ENCODE measurements at places on chromosomes 6 and 20.

DNA sequence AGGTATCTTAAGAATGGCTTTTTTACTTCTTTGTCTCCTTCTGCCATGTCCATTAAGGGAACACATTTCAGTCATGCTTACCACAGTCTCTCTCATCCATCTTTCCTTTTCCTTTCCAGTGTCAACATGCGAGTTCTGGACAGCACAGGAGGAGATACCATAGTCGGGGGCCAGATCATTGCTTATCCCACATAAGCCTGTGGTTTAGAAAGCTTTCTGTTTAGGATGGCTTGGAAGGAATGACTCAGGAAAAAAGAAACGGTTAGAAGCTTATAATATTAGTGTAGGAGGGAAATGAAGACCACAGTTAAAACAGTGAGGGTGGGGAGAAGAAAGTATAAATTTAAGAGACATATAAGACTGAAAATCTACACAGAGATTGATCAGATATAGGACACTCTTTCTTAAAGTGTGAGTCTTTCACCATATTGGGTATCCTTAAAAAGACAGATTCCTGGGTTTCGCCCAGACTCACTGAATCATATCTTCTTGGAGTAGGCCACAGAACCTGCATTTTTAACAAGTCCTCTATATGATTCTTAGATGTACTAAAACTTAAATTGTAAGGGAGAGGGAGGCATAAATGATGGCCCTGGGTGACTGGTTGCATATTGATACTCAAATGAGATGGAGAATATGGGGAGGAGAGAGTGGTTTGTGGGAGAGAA lies 36.1 kb downstream of the DSE start:
- no peak for DNase-seq

- DNase-seq, result no peak
Observed at GRCh38 chr6:120129228-120129627, 779.7 kb upstream of the MAN1A1 start.

DNA sequence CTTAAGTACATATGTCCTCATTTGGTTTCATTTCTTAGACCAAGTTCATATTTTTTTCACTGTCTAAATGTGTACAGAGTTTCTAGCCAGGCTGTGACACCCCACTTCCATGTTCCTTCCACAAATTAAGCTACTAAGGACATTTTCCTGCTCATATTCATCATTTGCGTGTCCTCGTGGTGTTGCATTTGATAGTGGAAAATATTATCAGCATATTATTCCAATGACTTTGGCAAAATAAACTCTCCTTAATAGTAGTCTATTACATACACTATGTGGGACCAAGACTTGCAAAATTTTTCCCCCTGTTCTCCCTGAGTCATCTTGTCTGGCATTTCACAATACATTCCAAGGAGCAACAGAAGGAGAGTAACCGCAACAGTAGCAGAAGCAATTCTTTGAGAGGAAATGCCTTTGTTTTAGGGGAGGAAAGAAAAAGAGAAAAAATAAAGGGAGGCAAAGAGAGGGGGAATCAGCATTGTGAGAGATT lies 599.2 kb downstream of the COL12A1 start:
- DNase-seq, result no peak

- DNase-seq, result no peak
Observed at GRCh38 chr20:61986762-61987321, 78.8 kb downstream of the TAF4 start.

- no peak for DNase-seq
Observed at GRCh38 chr6:30942338-30943060, 1.7 kb downstream of the MUCL3 start.

DNA sequence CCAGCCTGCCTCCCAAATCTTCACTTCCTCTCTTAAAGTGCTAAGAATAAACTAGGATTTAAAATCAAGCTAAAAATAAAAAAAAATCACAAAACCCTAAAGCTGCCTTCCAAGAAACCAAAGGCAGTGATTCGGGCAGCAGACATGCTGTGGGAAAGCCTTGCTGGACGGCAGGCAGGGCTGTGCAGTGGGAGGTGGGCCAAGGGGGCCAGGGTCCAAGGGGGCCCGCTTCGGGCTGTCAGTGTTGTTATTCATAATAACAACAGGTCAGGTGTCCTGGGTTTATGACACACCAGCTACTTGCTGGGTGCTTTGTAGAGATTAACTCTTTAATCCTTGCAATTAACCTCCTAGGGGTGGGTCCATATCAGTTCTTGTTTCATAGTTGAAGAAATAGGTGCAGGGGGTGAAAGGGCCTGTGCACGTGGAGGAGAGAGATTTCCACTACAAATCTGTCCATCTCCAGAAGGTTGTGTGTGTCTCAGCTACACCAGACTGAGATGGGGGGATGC lies 40.4 kb downstream of the CD40 start:
- DNase-seq, result no peak

DNA sequence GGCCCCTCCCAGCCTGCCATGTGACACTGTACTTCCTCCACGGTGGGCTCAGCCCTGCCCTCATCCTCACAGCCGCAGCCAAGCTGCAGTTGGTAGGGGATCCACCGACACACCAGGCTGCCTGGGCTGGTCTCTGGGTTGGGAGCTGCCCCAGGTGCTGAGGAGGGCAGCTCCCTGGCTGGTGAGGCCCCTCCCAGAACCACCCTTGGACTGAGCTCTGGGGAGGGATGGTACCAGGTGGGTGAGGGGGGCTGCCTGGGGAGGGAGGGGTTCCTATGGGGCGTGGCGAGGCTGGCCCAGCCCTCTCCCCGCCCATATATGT lies 185 bp upstream of the TNFRSF6B start:
- DNase-seq, result no peak

- no peak for DNase-seq
Observed at GRCh38 chr6:22784601-22785410, 215.4 kb downstream of the HDGFL1 start.

DNA sequence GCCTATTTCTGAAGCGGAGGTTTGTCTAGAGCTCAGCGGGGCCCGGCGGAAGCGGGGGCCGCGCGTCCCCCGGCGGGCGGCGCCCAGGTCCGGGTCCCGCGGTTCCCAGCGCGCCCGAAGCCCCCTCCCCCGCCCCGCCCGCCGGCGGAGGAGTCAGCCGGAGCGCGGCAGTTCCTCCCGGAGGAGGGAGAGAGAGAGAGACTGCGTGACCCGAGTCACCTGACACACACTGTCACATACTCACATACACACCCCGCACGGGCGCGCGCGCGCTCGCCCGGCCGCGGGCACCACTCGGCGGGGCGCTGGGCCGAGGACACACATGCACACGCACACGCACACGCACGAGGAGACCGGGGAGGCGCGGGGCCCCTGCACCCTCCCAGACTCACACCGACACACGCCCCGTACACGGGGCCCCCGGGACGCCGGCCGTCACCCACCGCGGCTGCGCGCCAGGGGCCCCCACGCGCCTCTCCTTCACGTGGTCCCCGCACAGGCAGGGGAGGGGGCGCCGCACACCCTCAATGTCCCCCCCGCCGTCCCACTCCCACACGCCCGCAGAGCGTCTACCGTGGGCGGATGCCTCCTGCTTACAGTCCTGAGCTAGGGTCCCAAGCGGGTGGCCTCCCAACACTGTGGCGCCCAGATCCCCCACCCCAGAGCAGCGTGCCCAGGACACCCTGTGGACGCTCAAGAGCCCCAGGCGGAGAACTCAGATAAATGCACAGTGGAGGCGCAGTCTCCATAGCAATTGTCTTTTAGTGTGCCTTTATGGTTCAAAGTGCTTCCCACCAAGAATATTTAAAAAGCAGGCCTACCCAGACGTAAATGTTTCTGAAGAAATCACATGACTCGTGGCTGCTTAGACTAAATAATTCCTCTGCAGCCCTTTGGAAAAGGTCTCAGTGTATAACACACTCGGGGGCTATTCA lies at the start of gene RRAGD:
TSS of gene RRAGD (minus strand) at position 203 of the 935 bp plus-strand sequence. CDS start 280 bp downstream, outside the sequence.
- peak; percentile 49 for DNase-seq

DNA sequence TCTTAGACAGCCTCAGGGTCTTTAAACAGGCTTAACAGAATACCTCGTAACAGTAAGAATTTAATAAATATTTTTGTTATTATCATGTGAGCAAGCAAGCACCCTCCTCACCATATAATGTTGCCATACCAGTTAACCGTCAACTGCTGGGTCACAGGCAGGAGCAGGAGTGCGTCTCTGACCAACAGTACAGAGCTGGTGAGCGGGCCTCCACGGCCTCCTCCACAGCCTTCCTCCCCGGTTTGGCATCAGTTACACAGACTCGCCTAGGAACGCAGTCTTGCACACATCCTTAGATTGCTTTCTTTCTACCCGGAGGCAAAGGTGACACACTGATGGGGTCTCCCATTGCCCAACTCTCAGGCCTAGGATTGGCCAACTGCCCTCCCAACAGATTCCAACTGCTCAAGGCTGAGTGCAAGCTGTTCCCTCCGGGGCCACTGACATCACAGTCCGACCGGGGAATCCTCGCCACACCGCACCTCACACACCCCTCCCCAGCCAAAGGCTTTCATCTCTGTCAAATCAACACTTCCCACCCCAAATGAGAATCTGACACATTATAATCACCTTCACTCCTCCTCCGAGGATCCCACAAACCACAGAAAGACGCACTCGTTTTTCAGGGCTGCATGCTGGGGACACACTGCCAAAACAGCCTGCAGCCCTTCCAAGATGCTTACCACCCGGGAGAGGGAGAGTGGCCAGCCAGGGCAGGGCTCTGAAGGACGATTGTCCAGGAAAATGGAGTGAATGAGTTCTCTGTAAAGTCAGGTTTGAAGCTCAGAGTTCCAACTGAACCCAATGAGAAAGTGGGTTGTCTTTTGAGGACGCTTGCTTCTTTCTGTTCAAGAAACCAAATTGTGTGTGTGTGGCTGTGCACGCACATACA lies 63.2 kb downstream of the PDE10A start:
- DNase-seq, result no peak

- DNase-seq, result no peak
Observed at GRCh38 chr6:19860235-19860877, 23.2 kb downstream of the ID4 start.

DNA sequence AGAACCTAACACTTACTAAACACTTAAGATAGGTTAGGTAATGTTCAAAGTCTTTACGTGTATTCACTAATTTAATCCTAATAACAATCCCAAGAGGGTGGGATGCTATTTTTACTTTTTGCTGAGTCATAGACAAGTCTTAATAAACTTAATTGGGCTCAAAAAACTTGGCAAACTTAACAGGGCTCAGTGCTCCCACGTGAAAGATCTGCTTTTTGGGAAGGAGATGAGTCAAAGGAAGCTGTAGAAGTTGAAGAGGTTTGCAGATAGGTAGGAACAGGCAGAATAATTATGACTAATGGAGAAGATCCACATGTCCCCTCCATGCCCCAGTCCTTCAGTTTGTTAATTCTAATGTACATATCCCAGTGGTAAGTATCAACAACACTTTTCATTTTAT lies 44.5 kb upstream of the STMND1 start:
- no peak for DNase-seq

DNA sequence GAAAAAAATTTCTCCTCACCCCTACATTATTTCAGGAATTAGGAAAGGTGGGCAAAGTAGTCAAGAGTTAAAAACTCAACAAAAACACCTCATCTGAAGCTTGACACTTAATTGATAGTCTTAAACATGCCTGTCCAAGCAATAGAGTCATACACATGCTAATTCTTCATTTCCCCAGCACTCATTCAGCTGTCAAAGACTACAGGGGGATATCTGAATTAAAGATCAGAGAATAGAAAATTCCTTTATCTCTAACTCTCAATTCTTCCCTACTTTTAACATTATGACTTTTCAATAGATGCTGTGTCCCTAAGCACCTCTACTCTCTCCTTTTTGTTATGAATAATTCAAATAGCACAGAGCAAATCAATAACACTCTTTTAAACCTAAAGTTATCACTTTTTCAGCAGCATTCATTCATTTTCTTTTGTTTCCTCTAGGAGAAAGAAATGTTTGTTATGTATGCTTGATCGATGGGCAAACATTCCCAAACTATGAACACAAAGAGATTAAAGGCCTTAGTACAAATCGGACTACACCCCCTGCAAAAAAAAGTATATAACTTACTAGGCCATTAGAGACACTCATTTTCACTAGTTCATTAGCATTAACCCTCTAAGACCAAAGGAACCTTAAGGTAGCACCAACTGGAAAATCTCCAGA lies 94.9 kb upstream of the SPTLC3 start:
- no peak for DNase-seq

GRCh38 chr6:36116066-36116864 lies 14.0 kb upstream of the MAPK13 start:
- DNase-seq, result no peak

GRCh38 chr6:128235556-128235955 lies 284.8 kb downstream of the PTPRK start:
- no peak for DNase-seq

DNA sequence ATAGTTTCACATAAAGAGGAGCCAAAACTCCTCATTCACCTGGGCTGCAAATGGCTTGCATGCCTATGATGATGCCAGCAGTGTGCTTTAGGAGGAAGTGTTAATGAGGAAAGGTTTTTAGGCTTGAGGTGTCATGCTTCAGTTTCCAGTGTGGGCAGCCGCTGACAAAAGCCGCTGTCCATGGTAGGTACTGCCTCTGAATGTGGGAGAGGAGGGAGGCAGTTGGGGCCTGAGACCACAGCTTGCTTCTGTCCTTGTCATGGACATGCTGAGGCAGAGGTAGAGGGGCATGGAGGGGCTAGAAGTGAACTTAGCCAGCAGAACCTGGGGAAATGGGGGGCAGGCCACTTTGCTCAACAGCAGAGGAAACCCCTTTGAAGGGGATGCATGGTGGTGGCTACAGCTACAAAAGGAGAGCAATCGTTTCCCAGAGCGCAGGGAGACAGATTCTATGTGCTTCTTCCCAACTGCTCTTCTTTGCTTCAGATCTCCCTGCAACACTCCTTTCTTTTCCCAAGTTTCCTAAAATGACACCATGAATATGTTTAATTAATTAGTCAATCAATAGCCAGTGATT lies 372.1 kb upstream of the CNR1 start:
- no peak for DNase-seq

DNA sequence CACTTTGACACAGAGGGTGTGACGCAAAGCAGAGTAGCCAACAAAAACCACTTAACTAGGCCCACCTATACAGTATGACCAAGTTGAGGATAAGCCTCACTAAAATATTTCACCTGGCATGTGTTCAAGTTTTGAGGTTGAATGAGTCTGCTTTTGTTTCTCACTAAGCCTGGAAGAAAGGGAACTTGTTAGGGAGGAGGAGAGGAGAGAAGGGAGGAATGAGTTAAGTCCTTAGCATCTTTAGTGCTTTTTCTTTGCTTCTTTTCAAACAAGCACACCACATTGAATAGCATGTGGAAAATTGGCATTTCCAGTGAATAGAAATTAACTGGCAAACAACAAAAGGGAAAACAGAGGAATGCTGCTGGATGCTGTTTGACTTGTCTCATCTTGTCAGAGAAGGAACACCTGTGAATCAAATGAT lies 461.9 kb downstream of the GJA1 start:
- no peak for DNase-seq

DNA sequence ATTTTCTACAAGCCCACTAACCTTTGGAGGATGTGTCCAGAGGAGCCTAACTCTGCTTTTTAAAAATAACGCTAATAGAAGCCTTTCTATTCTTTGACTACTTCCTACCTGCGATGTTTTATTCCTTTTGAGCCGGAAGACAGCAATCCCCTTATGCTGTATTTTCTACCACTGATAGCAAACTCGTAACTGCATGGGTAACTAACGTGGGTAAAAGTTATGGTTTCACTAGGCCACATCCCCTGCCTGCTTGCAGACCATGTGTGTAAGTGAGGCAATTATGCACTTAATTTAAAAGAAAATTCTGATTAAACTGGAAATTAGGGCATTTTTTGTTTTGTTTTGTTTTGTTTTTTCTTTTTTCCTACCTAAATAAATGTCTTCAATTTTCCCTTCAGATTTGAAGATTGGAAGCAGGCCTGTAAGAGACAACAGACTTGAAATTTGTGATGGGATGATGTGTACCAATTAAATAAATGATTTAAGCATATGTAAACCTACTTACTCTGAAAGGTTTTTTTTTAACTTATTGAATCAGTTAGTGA lies 931 bp downstream of the UFL1 start:
- DNase-seq, result no peak

All from NCI-H1694 treated with DMSO at 0.1 percent for 48 hours (cell line).